ENCODE measurements at places on chromosomes 4 and X. TPM values are rescaled to one million over a fixed set of nuclear protein-coding genes. Genes with fewer than 3 reads are reported as not detected.

The ARMCX1 gene
- total RNA-seq: 0.33 TPM

The CLIC2 gene
- total RNA-seq: not detected

The DCAF16 gene
- 6.7 TPM for total RNA-seq

The SLC6A8 gene
- total RNA-seq: 11.4 TPM

The NPFFR2 gene
- total RNA-seq: not detected

The PAGE5 gene
- not detected for total RNA-seq

The PHEX gene
- 0.48 TPM for total RNA-seq

The USP17L26 gene
- total RNA-seq: not detected

The F8A2 gene
- total RNA-seq: not detected

The XAGE1B gene
- 220 TPM for total RNA-seq

The FDCSP gene
- not detected for total RNA-seq

The PAK3 gene
- not detected for total RNA-seq

The SCRG1 gene
- total RNA-seq: not detected
